ENCODE measurements at places on chromosomes 12 and 14.

DNA sequence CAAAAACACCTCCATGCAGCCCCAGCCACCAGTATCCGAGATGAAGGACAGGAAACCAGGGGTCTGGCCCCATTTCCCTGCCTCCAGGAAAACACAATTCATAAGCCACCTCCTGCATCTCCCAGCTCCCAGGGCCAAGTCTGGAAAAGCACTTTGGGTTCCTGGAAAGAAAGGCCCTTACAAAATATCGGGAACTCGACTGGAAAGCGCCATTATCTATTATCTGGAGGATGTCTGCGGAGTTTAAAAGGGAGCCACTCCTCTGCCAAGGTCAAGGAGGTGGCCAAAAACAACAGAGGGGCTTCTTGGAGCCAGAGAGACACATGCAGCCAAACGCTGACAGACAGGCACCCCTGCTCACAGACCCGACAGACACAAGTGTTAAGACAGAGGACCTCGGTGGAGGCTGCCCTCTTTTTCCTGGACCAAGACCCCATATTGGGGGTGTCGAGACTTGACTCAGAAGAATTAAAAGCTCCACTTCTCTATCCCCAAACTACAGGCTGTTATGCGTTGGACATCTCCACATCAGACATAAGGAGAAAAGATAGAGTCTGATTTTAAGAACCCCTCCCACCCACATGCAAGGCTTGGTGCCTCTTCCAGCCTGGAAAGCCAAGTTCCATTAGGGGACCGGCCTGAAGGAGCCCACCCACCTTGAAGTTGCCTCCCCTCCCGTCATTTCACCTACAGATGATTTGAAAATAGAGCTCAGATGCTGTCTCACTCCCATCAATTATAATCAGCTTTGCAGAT is 9.6 kb downstream of the ACTN1 start:
- no peak for DNase-seq

DNA sequence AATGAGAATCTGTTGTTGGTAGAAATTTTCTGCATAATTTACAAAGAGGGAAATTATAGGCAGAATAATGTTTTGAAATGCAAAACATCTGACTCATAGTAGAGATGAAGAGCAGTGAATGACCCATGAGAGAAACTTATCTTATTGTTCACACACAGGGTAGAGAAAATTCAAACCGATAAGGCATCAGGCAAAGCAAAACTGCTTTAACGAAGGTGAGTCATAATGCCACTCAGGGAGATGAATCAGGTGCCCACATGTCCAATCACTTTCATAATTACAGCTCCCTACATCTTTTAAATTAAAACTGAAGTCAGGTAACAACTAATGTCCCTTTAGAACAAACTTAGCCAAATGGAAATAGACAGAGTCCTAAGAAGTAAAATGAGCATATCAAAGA is 265.6 kb upstream of the GARIN6 start:
- DNase-seq: no peak

DNA sequence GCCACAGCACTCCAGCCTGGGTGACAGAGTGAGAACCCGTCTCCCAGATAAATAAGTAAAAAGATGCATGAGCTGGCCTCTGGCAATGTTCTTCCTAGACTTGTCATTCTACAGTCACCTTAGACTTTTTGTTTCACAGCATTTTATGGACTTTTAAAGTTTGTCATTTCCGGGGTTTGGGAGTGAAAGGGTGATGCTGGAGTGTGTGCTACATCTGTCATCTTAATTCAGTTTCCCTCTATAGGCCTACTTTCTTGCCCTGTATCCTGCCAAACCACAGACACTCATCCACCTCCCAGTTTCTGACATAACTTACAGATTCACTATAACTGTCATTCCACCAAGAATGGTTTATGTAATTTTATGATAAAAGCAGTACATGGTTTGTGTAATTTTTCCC is 166.7 kb upstream of the PARP11 start:
- no peak for DNase-seq

GRCh38 chr12:256225-256624 is 6.4 kb downstream of the SLC6A13 start:
- DNase-seq: no peak

DNA sequence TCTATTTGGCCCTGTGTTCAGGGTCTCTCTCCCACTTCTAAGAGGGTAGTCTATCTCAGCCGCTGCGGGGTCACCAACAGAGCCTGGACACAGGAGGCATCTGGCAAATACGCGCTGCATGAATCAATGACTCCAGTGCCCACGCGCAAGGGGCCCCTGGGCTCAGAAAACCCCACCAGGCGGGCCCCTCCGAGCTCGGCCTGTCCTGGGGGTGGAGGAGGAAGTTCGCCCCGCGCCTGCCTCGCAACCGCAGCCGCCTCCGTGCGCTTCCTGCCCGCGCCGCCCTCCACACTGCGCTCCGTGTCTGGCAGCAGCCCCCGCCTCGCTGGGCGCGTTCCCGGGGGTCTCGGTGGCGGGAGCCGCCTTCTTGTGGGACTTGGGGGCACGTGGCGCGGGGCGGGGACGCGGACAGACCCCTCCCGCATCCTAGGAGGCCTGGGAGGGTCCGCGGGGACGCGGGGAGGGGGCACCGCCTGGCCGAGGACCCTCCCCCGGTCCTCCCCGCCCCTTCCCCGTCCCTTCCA is 811 bp upstream of the FBRSL1 start:
- DNase-seq: peak; percentile 15

DNA sequence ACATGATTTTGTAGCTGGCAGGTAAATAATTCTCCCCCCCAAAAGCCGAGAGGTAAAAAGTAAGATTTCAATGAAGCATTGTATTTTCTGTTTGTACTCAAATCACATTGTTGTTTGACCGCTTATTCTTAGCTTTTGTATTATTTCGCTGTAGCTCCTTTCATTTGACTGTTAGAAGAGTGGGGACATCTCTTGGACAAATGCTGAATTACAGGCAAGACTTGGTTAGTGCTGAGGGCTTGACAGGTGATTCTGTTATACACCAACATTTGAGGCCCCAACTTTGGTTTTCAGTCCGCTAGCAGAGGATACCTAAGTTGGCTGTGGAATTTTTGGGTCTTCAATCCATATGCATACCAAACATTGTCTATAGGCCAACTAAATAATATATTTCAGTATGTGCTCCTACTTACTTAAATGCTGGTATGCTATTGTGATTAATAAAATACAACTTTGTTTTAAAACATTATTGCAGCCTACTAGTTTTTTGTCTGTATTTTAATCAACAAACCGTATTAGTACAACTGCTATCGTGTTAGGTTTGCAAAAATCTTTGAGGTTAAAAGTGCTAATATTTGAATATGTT is 102.2 kb downstream of the ERC1 start:
- DNase-seq: peak; percentile 68

GRCh38 chr14:32645551-32645950 is 293.1 kb upstream of the NPAS3 start:
- no peak for DNase-seq

- DNase-seq: no peak
These were observed 451.9 kb upstream of the FBXO33 start for GRCh38 chr14:39884091-39884490.

DNA sequence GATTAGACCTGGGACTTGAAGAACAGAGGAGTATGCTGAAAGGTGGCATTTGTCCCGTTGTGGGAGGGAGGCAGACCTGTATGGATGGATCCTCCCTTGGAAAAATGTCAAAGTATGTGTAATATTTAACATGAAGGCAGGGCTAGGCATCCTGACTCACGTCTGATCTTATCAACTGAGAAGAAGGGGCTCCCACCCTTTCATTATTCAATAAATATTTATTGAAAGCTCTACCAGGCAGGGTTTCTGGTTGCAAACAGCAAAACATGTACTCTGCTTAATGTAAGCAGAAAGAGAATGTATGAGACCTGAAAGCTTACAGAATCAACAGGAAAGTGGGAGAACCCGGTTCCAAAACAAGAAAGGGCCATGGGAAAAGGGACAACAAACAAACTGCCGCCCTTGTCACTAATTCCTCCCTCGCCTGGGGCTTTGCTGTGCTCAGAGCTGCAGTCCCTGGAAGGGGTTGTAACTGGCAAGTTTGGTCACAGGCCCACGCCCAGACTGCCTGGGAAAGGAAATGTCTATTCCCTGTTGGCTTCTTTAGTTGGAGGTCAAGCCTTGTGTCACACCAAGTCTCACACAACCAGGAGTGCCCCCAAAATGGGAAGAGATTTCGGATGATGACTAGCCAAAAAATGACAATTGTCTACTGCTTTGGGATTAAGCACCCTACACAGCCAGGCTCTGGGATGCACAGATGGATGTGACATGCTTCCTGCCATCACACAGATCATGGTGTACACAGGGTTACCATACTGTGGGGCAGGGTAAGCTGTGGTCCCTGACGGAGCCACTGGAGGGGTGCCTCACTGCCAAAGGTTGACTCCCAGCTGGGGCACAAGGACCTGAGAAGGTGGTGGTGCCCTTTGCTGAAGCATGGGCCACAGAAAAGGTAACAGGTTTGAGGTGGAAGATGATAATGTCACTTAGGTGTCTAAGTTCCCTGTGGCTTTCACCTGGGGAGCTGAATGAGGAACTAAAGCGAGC is 36.8 kb downstream of the RAB35 start:
- DNase-seq: no peak

DNA sequence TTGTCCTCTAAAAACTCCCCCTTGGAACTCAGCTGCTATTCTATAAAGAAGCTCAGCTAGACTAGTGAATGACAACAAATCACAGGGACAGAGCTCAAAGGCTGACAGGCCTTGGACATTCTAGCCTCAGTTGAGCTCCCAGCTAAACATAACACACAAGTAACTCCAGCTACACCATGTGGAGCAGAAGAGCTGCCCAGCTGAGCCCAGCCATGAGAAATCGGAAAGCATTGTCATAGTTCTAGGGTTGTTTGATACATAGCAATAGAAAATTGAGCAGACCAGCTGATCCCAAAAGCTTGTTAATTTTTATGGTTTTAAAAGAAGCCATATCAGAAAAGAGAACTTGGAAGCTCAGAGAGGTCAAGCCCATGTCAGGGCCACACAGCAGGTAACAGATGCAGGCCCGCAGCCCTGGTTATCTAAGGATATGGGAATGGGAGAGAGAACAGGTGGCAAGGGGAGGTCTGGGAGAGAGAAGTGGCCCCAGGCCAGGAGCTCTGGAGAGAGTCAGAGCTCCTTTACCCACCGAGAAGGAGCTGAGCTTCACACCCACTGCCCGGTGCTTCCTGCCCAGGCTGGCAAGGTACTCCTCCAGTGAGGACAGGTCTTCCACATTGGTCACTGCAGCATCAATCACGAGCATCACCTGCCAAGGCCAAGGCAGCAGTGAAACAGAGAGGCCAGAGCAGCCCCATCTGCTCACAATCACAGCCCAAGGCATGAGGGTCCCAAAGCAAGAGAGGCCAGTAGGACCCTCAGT is 2.9 kb downstream of the NGB start:
- DNase-seq: no peak

- DNase-seq: no peak
These were observed 21.8 kb upstream of the C14orf180 start for GRCh38 chr14:104557766-104558165.

DNA sequence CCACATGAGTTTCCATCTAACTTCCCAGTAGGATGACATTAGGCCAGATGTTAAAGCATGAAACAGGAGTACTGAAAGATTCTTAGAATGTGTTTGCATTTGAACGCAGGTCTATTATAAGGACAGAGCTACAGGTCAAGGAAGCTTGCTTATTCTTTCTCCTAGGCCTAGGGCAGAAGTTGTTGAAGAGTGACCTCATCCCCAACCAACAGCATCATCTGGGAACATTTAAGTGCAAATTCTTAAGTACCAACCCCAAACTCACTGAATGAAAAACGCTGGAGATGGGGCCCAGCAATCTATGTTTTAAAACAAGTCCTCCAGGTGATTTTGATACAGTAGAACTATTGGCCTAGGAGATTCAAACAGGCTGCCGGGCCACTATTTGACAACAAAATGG is 52.4 kb downstream of the PAPLN start:
- DNase-seq: no peak

DNA sequence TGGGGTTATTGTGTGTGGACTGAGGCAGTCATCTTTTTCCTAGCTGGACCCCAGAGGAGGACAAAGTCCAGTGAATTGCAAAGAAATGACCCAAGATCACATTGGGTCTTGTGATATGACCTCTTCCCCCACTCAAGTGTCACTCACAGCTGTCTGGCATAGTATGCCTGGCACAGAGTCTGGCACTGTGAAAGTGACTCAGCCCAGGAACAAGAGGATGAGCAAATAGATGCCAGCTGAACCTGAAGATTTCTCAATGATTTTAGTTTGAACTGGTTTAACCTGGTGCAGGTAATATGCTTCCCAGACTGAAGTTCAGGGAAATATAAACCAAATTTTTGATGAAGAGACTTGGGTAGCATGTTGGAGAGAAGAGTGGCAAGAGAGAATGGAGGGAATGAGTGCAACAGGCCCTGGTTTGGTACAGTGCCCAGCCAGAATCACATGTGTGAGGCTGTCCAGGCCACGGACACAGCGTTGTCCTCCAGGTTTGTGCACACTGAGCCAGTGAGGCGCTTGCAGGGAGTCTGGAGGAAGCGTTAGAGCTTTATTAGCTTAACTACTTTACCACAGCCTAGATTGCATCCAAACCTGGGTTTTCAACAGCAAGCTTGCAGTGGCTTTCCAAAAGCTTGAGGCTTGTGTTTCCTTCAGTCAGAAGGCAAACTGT is 332.9 kb downstream of the NUAK1 start:
- DNase-seq: no peak

DNA sequence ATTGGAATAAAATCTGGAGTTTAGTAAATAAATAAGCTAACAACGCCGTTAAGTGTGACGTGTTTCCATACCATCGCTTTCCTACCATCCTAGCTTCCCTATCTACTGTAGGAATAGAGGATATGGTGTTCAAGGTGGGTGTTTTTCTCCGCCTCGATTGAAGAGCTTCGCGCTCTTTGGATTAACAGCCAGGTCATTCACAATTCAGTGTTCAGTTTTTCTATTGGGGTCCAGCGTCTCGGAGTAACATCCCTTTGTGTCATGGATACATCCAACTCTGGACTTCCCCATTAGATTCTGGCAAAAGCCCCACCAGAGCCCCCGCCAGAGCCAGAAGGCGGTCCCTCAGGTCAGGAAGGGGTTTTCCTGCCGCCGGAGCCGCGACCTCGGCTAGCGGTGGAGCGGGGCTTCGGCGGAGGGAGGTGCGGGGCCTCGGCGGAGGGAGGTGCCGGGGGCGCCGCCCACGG is 1.2 kb upstream of the SRGAP1 start:
- DNase-seq: no peak

- peak; percentile 82 for DNase-seq
These were observed at the start of gene ARMH4 for GRCh38 chr14:58152014-58152857. Gene ARMH4, minus strand, starts transcription at chr14:58152213. Its CDS starts 12,855 bp downstream, at chr14:58139358.
